ENCODE measurements at places on chromosomes 5 and 9.

DNA sequence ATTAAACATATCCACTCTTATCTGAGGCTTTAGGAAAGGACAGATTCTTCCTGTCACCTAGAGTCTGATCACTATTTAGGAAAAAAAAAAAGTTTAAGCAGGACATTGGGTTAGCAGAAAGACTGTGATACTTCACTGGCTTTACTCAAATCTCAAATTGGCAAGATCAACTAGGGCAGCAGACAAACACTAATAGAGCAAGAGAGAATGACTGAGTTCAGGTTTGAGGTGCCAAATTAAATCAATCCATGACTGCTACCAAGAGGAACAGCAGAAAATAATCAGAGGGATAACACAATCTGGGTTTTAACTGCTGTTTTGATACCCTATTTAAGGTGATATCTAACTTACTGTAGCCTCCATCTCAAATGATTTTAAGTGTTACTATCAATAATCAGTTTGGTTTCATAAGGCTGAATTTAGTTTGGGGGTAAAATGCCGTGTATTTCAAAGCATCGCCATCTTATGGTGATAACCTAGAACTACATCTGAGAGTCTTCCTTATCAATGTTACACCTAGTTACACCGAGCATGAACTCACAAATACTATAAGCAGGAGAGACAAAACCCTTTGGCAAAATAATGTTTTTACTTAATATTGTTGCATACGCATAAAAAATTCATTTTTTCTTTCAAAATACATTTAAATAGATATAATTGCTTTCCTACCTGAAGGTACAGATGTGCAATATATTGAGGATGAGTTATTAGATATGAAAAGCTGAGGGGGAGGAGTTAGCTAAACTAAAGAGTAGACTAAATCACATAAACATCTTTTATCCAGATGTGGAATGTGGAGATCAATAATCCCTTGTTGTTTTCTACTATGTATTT, 286.4 kb upstream of the CDH12 start:
- no peak for DNase-seq

DNA sequence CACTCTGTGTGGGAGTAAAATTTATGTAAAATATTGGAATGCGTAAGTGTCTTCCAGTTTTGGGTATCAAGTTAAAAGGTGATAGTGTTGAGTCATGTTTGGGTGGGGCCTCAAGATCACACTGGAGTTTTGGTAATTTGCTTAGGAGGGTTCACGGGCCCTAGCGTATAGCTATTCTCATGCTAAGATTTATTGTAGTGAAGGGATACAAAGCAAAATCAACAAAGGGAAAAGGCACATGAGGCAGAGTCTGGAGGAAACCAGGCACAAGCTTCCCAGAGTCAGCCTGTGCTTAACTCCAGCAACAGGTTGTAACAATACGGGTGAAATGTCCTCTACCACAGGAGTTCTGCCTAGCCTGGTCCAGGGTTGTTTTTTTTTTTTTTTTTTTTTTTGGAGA, 20.2 kb downstream of the HSPA4 start:
- DNase-seq, result no peak

DNA sequence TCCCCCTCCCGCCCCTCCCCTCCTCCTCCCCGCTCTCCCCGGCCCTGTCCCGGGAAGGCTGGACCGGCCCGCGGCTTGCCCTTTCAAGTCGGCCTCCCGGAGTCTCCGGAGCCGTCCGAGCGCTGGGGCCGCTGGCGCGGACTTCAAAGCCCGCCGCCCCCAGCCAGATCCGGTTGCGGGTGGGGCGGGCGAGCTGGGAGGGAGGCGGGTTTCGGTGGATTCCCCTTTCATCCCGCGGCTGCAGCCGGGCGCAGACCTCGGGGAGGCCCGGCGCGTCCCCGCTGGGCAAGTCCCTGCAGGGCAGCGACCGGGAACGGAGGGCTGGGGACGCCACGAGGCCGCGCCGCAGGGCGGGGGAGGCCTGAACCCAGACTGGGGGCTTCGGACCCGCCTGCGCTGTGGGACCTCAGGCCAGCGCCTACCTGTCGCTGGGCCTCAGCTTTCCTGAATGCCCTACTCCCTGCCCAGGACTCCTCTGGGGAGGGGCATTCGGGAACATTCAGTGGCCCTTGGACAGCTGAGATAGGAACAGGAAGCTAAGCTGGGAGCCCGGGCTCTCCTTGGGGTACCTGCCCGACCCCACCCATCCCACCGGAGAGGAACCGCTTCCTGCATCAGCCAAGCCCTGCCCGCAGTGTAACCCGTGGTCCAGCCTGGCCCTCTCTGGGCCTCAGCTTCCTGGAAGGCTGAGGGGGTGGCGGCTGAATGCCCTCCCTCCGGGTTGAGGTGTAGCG, 23.4 kb downstream of the C9orf50 start:
- no peak for DNase-seq

DNA sequence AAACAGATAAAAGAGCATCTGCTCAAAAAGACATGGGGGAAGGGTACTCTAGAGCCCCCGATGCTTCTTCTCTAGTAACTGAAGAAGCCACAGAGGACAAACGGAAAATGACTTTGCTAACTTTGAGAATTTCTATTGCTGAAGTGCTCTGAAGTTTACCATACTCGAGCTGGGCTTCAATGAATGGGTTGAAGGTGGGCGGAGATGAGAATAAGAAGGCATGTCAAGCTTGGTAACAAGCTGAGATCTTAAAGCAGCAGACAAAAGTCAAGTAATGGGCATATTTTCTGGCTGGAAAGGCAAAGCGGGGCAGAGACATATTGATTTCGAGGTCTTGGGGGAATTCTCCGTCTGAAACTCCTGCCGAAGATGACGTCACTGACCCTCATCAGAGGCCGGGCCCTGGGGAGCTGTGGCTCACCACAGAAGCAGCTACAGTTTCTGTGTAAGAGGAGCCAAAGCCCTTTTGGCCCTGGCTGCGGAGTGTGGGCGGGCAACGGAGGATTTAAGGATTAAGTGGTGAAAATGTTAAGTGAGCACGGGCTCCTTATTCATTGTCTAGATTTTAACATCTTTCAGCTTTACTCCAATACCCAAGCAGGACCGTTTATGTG, 115.8 kb upstream of the SLIT3 start:
- DNase-seq, result no peak

- no peak for DNase-seq
Measured at GRCh38 chr5:79875230-79875629, 115.8 kb downstream of the MTX3 start.

DNA sequence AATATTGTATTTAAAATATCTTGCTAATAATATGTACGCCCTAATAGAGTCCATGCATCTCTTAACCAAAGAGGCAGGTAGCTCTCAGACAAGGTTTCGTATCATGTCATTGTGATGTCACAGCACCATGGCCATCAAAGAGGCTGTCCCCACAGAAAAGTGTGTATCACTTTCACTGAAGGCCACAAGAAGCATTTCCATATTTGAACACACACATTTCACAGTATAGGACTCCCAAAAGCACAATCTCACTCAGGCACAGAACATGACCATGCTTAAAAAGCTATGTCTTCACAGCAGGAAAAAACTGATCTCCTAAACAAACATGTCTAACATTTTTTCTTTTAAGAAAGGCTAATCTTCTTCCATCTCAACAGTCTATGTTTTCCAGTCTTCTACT, 133.8 kb downstream of the DENND1A start:
- no peak for DNase-seq

GRCh38 chr9:97735070-97735600, 38.0 kb upstream of the XPA start:
- no peak for DNase-seq

- no peak for DNase-seq
Measured at GRCh38 chr9:83382421-83382820, 155.8 kb downstream of the FRMD3 start.
